ENCODE measurements at places on chromosomes 5 and 9.
A peak's percentile ranks its signal among the peaks of the same experiment; 100 is the strongest.

GRCh38 chr5:178182158-178182876 lies 4.9 kb downstream of the GMCL2 start:
- DNase-seq = no peak

DNA sequence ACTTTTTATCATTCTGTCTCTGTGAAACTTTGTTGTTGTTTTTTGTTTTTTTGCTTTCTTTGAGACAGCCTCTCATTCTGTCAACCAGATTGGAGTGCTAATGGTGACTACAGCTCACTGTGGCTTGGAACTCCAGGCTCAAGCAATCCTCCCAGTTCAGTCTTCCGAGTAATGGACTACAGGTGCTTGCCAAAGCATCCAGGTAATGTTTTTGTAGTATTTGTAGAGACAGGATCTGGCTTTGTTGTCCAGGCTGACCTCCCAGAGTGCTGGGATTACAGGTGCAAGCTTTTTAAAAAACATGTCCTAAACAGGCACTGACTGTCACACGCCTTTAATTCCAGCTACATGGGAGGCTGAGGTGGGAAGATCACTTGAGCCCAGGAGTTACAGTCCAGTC lies 235.1 kb downstream of the MEF2C start:
- no peak for DNase-seq

- no peak for DNase-seq
These were observed 16.1 kb upstream of the FRRS1L start for GRCh38 chr9:109182940-109183798.

GRCh38 chr9:93292288-93292615 lies 108.3 kb downstream of the WNK2 start:
- no peak for DNase-seq

GRCh38 chr9:108621991-108622855 lies 233.6 kb downstream of the ACTL7B start:
- no peak for DNase-seq

GRCh38 chr9:131324736-131325679 lies 35.5 kb downstream of the PLPP7 start:
- DNase-seq = no peak

- peak; percentile 10 for DNase-seq
These were observed 41.0 kb upstream of the SLC12A7 start for GRCh38 chr5:1152771-1153282.

DNA sequence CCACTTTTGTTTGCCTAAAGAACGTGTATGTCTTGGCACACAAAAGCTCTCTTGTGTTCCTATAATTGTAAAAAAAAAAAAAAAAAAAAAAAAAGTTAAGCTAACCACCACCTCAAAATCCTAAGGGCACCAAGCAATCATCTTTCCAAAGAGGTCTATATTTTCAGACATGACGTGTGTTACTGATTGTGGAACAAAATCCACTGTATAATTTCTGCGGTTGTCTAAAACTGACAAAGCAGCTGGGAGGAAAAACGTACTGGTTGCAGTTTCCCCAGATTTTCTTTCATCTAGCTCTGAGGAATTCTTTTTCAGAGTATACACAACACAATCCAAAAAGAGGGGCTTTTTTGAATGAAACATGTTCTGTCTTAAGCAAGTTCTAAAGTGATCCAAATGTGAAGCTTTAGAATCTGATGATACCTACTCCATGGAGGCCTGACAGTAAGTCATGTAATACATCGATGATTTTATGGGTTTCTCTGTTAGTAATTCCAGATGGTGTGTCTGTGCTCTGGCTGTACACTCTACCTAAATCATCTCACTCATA lies 375.6 kb upstream of the NUDT12 start:
- no peak for DNase-seq

- DNase-seq = no peak
These were observed 84.3 kb upstream of the TAF11L2 start for GRCh38 chr5:17413691-17414090.

DNA sequence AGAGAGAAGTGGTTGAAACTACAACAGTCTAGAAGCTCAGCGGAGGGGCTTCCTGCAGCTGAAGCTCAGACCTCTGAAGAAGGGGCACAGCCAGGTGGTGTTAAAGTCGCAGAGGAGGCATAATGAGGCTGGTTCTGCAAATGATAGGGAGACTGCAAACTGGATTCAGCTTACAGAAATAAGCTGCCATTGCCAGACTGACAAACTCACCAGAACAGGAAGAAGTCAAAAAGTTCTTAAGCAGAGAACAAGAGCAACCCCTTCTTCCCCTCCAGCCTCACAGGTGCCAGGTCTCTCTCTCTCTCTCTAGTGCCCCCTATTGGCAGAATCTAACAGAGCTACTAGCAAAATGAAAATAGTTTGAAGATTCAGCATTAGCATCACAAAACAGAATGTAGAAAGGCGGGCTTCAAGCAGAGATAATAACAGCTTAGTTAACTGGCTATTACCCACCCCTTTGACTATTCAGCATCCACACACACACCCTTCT lies 76.7 kb downstream of the GRAMD2B start:
- no peak for DNase-seq

DNA sequence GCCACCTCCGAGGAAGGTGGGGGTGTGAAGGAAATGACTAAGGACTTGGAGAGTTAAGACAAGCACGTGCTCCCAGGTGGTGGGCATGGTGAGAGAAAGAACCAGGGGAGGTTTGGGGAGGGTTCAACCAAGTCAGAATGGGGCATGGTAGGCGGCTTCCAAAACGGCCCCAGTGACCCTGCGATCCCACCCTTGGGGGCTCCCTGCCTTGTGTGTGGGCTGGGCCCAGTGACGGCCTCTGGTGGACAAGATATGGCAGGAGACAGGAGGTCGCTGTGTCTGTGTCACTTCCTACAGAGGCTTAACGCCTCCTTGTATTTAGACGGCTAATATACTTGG lies 51.3 kb upstream of the IRX4 start:
- no peak for DNase-seq

- no peak for DNase-seq
These were observed 177.3 kb upstream of the FST start for GRCh38 chr5:53303105-53303504.

DNA sequence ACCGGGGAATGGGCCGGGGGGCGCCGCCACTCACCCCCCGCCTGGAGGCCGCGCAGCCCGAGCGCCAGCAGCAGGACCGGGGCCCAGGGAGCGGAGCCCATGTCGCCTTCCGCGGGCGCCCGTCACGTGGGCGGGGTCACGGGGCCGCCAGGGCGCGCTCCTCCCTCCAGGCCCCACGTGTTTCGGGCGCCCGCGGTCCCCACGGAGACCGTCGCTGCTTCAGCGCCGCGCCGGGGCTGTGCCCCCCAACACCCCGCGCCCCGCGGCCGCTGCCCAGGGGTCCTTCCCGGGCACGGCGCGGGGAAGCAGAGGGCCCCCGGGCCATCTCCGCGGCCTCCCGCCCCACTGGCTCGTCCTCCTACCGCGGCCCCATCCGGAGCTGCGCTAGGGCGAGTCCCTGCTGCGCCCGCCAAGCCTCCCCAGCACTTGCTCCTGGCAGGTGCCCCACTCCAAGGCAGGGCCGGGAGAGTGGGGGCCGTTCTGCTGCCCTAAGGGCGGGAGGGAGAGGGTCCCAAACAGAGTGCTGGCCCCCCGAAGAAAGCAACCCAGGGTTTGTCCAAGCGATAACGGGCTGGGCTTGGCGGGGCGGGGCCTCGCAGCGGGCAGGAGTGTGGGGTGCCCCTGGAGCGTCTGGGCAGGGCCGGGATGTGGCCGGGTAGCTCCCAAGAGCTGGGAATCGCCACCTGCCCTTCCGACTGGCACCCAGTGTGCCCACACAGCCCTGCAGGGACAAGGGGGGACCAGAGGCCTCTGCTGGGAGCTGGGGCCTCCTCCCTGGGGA lies at the start of gene DPP7:
Gene DPP7, minus strand, starts transcription at position 121 of the 781 bp plus-strand sequence. Its CDS starts 20 bp downstream, at position 101.
- DNase-seq = no peak

GRCh38 chr5:27125856-27126255 lies 87.5 kb upstream of the CDH9 start:
- DNase-seq = no peak

GRCh38 chr9:72371151-72371550 lies 6.1 kb upstream of the ZFAND5 start:
- no peak for DNase-seq

DNA sequence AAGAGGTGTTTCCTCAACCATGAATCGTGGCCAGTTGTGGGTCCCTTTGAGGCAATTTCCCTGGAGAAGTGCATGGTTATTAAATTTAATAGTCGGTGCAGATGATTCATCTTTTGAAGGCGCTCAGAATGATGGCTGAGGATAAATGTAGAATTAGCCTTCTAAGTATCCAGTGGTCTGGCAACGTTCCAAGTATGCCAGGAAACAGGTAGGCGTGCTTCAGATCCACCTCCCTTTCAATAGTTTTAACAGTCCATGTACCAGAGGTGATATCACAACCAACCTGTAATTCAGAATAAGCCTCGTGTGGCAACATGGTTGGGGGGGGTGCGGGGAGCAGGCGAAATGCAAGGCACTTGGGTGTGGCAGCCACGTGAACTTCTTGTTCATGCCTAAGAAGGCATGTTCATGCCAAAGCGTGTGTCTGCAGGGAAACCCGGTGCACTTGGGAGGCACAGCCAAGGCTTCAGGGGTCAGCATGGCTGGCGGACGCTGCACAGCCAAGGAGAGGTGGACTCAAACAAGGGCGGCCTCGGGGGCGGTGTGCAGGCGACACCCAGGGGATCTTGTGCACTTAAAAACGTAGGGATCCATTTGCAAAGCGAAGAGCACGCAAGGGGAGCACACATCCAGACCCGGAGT lies 5.2 kb upstream of the NKD2 start:
- no peak for DNase-seq

- no peak for DNase-seq
These were observed 523 bp downstream of the MAML1 start for GRCh38 chr5:179732918-179733771.

DNA sequence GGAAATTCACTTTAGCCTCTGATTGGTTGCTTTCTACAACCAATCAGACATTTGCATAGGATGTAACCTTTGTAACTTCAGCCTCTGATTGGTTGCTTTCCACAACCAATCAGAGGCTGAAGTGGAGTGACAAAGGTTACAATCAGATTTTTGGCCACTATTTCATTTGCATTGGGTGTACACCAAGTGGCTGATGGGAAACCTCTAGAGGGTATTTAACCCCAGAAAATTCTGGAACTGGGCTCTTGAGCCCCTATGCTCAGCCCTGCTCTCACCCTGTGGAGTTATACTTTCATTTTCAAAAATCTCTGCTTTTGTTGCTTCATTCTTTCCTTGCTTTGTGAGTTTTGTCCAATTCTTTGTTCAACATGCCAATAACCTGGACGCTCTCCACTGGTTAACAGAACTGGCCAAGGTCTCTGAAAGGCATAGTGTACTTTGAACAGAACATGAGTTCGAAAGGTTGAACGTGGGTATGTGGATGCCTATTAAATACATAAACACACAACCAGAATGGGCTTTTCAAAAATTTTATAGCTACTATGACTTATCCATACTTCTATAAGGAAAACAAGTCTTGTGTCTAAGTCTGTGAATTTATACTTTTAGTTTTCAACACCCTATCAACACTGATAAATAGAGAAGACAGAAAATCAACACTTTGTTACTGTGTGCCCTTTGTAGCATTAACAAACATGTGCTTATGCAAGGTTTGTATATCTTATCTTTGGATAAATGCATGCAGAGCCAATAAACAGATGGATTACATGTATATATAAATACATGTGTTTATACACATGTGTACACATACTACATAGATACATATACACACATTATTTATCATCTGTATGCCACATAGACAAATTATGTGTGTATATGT lies 568.1 kb downstream of the CTNND2 start:
- DNase-seq = no peak

- no peak for DNase-seq
These were observed 51.6 kb downstream of the ITGA1 start for GRCh38 chr5:52839285-52839684.

DNA sequence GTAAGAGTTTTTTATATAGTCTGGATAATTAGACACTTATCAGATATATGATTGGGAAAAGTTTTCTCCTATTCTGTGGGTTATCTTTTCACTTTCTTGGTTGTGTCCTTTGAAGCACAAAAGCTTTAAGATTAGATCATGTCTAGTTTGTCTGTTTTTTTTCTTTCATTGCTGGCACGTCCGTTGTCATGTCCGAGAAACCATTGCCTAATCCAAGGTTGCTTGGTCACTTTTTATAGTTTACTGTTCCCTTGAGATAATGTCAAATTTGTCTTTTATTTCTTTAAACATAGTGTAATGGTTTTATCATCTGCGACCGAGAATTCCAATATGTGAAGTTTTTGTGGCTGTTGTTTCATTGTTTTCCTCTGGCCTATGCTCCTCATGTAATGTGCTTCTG lies 28.8 kb downstream of the GARNL3 start:
- DNase-seq = no peak

DNA sequence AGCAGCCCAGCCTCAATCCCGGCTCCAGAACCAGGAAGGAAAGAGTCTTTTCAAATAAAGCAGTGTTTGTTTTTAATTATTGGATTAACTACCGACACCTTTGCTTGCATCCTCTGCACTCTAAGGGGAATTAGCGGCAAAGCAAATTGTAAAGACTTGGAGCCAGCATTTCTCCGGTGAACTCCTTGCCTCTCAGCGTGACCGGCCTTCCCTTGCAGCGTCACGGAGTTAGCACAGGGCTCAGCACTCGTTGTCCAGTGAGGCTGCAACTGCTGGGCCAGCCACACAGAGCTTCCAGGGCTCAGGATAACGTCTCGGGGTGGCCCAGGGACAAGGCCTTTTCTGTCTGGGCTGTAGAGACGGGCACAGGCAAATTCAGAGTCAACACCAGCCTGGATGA lies 180.6 kb downstream of the OLFM1 start:
- no peak for DNase-seq

DNA sequence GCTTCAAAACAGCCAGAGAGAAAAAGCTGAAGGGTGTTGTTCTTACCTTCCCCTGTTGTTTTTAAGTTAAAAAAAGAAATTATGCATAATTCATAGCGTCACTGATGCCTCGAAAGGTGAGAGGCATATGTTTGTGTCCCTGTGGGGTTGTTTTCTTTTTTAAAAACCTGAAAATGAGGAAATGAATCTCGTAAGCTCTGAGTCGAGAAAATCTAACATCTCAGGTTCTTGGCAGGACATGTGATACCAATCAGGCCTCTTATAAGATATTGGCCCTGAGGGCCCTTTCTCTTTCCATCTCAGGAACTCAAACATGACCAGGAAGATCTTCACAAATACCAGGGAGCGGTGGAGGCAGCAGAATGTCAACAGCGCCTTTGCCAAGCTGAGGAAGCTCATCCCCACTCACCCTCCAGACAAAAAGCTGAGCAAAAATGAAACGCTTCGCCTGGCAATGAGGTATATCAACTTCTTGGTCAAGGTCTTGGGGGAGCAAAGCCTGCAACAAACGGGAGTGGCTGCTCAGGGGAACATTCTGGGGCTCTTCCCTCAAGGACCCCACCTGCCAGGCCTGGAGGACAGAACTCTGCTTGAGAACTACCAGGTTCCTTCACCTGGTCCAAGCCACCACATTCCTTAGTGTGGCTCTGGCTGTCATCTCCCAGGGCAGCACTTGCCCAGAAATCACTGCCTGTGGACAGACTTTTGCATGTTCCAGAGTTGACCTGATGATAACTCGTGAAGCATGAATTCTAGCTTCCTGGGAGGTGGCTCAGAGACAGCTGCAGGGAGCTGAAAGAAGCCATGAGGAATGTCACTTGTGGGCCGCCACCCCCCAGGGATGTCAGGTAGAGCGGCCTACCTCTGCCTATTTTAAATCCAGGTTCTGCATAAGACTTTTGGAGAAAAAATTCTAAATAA lies at the start of gene TAL2:
Gene TAL2, plus strand, starts transcription at position 274 of the 921 bp plus-strand sequence. Its CDS starts 40 bp downstream, at position 314.
- no peak for DNase-seq

Measured in NCI-H526 treated with DMSO at 0.1 percent for 48 hours (cell line).